ENCODE measurements at places on chromosomes 6 and 20.
A peak's percentile ranks its signal among the peaks of the same experiment; 100 is the strongest.

GRCh38 chr6:32933661-32934085, 7.2 kb downstream of the HLA-DMB start:
- peak; percentile 48 for DNase-seq

GRCh38 chr6:680666-681340, 12.1 kb downstream of the EXOC2 start:
- peak; percentile 22 for DNase-seq

GRCh38 chr6:82738773-82739172, 326.9 kb downstream of the UBE3D start:
- peak; percentile 70 for DNase-seq

- no peak for DNase-seq
These were observed 40.1 kb downstream of the HECA start for GRCh38 chr6:139174961-139175360.

GRCh38 chr6:101302593-101302992, 90.9 kb upstream of the GRIK2 start:
- DNase-seq, result no peak

DNA sequence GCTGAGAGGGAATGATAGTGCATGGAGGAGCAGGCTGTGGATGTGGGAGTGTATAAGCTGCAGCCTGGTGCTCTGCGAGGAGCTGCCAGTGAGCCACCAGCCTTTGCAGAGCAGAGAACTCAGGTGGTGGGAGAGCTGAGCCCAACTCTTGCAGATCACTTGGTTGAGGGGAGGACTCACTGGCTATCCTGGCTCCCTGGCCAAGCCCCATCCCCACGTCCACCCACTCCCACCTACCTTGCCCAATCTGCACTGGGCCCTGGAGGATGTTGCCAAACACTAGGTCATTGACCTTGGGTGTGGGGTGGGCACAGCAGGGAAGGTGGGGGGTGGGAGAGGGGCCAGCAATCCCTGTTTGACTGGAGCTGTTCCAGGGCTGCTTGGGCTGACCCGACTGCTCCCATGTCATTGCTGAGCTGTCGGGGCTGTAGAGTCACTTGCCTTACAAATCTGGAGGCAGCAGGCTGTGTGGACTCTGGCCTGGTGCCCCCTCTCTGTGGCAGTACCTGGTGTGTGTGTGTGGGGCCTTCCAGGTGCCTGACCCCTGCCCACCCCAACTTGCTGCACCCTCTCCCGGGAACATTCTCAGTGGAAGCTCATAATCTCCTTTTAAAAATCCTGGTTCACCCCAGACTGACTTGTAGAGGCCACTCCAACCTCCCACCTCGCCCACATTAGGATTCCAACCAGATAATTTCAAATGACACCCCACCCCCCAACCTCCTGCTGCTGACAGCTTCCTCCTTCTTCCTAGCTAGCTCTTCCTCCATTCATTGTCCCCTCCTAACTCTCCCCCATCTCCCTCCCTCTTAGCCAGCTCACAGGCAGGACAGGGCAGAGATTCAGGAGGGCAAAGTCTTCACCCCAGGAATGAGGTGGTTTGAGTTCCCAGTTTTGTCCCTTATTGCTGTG, 162.3 kb downstream of the MRPL14 start:
- no peak for DNase-seq

GRCh38 chr6:31643818-31644454, 8.5 kb downstream of the BAG6 start:
- DNase-seq, result no peak

- DNase-seq, result no peak
These were observed 1179.6 kb downstream of the HACE1 start for GRCh38 chr6:103680116-103680515.

DNA sequence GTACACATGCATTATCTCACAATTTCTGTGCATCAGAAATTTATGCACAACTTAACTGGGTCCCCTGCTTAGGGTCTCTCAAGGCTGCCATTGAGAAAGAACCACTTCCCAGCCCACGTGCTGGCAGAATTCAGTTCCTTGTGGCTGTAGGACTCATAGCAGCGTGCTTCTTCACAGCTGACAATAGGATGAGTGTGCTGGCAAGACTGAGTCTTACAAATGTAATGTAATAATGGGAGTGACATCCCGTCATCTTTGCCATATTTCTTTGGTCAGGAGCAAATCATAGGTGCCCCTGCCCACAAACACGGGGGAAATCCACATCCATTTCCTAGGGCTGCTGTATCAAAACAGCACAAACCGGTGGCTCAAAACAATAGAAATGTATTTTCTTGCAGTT, 77.4 kb downstream of the FIG4 start:
- no peak for DNase-seq

DNA sequence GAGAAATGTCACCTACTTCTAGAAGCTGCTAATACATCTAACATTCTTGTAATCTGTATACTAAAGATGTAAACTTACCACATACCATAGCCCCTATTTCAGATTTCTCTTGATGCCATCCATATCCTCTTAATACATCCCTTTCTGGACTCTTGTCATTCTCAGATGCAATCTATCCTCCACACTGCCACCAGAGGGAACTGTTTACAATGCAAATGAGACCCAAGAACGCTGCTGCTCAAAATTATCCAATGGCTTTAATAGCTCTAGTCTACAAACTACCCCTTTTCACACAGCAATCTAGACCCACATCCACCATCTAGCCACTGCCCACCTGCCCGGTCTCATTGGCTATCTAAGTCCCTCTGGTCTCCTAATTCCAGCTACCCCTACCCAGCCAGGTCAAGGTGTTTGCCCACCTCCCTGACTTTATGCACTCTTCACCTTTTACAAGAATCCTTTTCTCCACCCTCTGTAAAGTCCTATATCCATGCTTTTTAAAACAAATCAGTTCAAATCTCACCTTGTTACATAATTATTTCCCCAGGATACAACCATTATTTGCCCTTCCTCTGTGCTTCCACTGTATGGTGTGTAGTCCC, 14.8 kb downstream of the FAXC start:
- DNase-seq, result peak; percentile 74

- DNase-seq, result no peak
These were observed 338.7 kb downstream of the HTR1B start for GRCh38 chr6:77124604-77125003.
